ENCODE measurements at places on chromosomes 7 and 10.

- DNase-seq = no peak
These were observed 6.2 kb downstream of the EIF3B start for GRCh38 chr7:2360796-2361195.

GRCh38 chr10:72257051-72257892, 16.5 kb upstream of the DDIT4 start:
- DNase-seq = no peak

- peak; percentile 46 for DNase-seq
These were observed 472.0 kb upstream of the FZD8 start for GRCh38 chr10:36114141-36114540.

GRCh38 chr7:127876393-127876792, 154.8 kb downstream of the LRRC4 start:
- DNase-seq = peak; percentile 72

DNA sequence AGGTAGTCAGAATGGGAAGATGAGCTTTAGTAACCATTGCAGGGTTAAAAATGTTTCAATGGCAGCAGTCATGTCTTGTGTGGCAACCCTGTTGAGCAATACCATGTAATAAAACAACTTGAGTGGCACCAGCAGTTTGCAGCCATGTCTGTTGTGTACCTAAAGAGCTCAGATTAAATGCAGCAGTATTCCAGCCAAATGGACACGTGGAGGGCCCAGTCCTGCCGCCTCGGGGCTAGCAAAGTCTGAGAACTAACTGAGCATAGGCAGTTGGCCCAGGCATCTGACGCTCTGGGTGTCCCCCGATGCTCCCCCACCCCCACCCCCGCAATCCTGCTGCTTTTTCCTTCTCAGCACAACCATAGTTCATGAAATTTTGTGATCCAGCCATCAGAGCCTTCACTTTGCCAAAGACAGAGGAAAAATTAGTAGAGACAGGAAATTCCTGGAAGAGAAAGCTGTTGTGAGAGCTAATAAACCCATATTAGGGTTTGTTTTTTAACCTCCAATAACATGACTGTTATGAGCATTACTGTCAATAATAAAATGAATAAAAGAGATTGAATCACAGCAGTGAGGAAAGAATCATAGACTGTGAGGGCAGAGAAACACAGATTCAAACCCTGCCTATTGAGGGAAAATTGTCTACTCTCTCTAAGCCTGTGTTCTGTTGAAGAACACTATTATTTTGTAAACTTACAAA, 220.6 kb upstream of the RHOBTB1 start:
- no peak for DNase-seq

GRCh38 chr10:71805776-71806703, 32.7 kb upstream of the VSIR start:
- DNase-seq = peak; percentile 47

GRCh38 chr10:8060010-8060703, 5.7 kb downstream of the GATA3 start:
- DNase-seq = peak; percentile 18

DNA sequence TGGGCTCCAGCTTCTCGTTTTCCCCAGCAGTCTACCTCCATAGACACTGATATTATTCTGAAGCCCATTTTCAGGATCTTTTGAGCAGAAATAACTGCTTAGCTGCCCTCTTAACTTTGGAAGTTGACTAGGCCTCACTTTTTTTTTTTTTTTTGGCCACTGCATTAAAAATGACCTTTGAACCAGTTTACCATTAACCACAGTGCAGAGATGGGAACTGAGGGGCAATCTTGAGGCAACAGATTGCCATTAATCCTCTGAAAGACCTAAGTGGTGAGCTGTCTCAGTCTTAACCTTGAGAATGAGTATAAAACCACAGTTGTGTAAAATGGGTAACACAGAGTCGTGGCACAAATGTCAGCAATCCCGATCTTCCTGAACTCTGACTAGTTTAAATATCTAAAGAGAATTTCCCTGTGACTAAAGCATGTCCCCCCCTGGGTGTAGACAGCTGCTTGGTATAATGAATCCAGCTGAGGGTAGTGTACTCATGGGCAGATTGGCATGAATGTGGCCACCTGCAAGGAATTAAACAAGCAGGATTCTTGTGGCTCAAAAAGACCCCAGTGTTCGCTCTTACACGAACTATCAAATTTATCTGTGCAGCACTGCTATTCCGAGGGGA, 46.1 kb upstream of the FMC1 start:
- no peak for DNase-seq

DNA sequence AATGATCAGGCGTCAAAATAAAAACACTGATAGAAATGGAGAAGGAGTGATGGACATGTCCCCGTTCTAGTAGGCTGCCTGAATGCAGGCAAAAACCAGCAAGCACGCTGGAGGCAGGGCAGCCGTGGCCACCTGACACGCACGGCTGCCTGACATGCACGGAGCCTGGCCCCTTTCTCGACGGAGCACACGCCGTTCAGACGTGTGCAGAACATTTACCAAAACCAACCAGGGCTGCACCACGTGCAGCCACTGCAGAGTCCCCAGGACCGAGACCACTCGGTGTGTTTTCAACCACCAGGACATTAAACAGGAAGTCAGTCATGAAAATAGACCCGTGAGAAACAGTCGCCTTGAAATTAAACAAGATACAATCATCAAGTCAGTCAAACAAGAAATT, 61.9 kb upstream of the NKX6-2 start:
- DNase-seq = no peak

DNA sequence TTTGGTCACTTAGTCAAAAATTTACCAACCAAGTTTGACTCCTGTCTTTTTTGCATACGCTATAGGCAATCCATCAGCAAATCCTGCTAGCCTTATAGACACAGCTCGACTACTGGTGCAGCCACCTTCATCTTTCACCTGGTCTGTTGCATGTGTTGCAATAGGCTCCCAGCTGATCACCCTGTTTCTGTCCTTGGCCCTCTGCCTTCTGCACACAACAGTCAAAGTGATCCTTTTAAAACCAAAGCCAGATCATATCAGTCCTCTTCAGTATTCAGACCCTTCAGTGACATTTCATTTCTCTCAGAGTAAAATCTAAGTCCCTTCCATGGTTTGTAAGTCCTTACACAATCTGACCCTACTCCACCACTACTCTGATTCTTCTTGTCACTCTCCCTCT, 10.9 kb upstream of the CDK6 start:
- DNase-seq = no peak

DNA sequence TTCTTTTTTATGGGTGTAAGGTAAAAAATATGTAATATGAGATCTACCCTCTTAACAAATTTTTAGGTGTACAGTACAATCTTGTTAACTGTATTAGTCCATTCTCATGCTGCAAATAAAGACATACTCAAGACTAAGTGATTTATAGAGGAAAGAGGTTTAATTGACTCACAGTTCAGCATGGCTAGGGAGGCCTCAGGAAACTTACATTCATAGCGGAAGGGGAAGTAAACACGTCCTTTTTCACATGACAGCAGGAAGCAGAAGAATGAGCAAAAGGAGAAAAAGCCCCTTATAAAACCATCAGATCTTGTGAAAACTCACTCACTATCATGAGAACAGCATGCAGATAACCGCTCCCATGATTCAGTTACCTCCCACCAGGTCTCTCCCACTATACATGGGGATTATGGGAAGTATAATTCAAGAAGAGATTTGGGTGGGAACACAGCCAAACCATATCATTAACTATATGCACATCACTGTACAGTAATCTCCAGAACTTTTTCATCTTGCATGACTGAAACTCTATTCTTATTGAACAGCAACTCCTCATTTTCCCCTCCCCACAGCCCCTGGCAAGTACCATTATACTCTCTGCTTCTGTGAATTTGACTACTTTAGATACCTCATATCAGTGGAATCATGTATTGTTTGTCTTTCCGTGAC, 127.4 kb downstream of the WNT2 start:
- DNase-seq = no peak

- DNase-seq = peak; percentile 27
These were observed 12.1 kb downstream of the TFR2 start for GRCh38 chr7:100629117-100629716.

GRCh38 chr7:94160719-94161435, 156.7 kb upstream of the BET1 start:
- DNase-seq = no peak

DNA sequence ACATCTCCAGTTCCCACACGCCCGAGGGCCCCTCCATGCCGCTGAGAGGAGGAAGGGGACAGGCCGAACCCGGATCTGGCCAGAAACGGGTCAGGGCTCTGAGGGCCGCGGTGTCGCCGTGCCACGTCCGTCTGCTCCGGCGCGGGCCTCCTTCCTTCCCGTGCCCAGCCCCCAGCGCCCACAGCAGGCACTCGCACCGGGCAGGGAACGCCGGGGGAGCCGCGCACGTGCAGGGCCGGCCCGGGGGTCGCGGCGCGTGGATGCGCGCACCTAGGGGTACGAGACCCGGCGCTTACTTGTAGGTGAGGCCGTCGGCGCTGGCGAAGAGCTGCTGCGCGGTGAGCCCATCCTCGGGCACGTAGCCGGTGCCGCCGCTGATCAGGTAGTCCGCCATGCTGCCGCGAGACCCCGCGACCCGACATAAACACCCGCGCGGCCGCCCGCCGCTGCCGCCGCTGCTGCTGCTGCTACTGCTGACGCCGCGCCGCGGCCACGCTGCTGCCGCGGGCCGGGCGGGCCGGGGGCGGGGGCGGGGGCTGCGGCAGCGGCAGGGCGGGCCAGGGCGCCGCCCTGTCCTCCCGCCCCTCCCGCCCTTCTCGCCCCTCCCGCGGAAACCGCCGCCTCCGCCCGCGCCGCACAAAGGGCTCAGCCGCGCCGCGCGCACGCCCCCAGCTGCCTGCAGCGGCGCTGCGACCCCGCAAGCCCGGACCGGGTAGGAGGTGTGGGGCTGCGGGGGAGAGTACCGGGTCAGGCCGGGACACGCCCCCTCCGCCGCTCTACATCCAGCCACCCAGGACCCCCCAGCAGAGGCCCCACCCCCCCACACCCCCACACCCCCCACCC, 4.1 kb downstream of the IMPDH1 start:
- peak; percentile 50 for DNase-seq

DNA sequence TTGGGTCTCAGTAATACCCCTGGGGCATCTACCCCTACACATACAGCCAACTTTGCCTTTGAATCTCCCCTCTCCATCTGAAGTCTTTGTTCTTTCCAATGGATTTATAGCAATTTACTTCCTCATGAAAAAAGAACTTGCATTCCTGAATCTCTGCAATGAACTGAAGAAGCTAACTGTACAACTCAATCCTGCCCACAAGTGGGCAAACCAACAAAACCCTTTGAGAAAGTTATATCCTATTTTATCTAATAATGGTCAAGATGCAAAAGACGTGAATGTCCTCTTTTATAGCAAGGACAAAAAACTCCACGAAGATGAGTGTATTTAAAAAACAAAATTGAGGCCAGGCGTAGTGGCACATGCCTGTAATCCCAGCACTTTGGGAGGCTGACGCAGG, 991.3 kb downstream of the LRMDA start:
- DNase-seq = no peak

DNA sequence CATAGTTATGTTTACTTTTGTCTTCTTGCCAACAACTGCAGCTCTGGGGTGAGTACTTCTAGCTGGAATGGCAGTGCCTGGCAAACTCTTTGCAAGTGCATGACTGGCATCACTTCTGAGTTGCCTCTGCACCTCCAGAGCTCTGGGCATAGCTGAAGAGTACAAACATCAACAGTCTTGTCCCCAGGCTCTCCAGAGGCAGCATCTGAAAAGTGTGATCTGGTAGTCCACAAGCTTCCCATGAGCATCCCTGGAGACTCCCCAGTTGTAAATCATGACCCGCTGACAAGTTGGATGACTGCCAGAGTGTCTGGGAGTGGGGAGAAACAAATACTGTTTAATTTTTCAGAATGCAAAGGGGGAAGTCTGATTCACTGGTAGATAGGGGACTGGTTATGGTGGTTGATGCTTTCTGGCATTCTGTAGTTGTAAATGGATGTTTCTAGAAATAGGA, 138.9 kb upstream of the CDK13 start:
- DNase-seq = peak; percentile 82

DNA sequence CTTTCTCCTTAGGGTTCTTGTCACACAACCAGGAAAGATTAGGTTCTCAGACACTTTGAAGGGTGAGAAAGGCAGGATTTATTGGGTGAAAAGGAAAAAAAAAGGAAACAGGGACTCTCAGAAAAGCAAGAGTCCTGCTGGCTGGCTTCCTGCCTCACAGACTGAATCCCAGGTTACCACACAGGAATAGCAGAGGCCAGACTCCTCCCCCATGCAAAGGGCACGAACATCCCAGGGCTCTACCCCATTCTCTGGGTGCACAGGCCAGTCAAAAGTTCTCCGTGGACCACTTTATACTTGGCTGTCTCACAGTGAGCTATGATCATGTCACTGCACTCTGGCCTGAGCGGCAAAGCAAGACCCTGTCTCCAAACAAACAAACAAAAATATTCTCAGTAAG, 42.6 kb downstream of the HOXA1 start:
- DNase-seq = no peak

DNA sequence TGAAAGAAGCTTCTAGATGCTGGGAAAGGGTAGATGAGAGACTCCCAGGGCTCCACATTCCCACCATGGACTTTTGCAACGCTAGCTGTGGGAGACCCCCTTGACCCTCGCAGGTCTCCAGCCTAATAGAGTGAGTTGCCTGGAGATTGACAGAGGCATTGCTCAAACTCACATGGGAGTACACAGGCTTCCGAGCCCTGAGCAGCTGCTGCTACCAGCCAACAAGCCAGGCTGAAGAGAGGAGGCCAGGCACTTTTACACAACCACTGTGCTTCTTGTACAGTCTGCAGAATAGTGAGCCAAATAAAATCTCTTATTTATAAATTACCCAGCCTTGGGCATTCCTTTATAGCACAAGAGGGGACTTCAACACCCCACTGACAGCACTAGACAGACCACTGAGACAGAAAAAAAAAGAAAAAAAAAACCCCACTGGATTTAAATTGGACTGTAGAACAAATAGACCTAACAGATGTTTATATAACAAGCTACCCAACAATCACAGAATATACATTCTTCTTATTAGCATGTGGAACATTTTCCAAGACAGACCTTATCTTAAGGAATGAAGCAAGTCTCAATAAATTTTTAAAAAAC, 146.2 kb downstream of the ZFAND4 start:
- DNase-seq = no peak

- no peak for DNase-seq
These were observed 27.9 kb upstream of the HPS1 start for GRCh38 chr10:98474628-98475027.

DNA sequence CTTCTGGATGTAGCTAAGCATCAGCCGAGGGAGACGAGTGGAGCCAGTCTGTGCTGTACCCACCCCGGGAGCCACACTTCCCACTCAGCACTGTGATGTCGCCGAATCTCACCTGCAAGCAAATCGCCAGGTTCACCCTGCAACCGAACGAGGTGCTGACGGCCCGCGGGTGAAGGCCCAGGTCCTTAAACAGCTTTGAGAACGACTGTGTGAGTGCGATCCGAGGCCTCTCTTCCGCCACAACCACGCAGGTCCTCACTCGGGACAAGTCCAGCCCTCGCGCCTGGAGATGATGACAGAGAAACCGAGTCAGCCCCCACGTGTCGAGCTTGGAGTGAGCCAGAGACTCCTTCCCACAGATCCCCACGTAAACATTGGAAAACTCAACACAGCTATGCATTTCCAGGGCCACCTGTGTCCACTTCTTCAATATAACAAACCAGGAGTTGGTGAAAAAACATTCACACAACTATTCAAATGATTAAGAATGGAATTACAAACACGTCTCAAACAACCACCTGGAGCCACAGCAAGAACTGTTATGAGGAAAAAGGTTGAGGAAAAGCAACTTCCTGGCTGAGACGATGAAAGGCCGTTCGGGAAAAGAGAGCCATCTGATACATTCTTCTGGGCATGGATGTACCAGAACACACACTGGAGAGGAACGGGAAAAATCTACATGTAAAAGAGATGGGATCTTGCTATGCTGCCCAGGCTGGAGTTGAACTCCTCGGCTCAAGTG, 191.8 kb downstream of the ZMYND11 start:
- DNase-seq = no peak

GRCh38 chr10:78175444-78176015, 141.9 kb downstream of the RPS24 start:
- no peak for DNase-seq
